ENCODE measurements at places on chromosomes 11 and 22. TPM values are rescaled to one million over a fixed set of nuclear protein-coding genes. Genes with fewer than 3 reads are reported as not detected.

Gene ACTN3
- not detected for total RNA-seq

Gene ISX
- total RNA-seq = not detected

Gene AP2A2
- 49.4 TPM for total RNA-seq

Gene SYCE3
- total RNA-seq = not detected

Gene MAFF
- 8.6 TPM for total RNA-seq

Data from melanocyte of skin (primary cell).